Activated CD4-positive, alpha-beta T cell treated with anti-CD3 and anti-CD28 coated beads, Interleukin-2, amount 10 ng/mL, durations not matched to agents 24 days and 14 days (primary cell): ENCODE measurements at places on chromosomes 4 and X.

- DNase-seq = no peak
Observed at GRCh38 chr4:109608879-109609278, 48.8 kb downstream of the MCUB start.

GRCh38 chr4:120037411-120037810 lies 29.2 kb downstream of the MAD2L1 start:
- DNase-seq = no peak

- peak; percentile 90 for DNase-seq
Observed at GRCh38 chr4:8580321-8581093, at the start of gene GPR78. TSS of gene GPR78 (plus strand) at chr4:8580392. CDS start at chr4:8580983, 591 bp downstream.

DNA sequence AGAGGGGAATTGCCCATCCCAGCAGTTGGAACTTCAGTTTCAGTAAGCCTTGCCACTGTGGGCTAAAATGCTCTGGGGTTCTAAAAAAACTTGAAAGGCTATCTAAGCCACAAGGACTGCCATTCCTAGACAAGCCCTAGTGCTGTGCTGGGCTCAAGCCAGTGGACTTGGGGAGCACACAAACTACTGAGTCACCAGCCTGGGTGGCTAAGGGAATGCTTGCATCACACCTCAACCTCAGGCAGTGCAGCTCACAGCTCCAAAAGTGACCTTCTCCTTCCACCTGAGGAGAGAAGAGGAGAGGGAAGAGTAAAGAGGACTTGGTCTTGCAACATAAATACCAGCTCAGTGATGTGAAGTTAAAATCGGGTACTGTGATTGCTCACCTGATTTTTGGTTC lies 116.7 kb upstream of the GLRA2 start:
- no peak for DNase-seq
